ENCODE measurements at places on chromosomes 3 and 15.

DNA sequence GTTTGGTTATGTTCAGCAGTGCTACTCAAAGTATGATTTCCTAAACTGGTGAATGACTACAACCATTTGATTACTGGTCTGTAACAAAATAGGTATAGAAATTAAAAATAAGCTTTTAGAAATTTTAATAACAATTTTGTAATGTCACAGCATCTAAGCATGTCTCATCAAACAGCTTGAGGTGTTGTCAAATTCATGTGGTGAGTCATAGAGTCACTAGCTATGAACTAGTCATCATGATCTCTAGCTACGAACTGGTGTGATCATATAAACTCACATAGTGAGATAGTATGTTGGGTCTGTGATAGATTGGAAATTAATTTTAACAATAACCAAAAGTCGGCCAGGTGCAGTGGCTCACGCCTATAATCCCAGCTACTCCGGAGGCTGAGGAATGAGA is 213.9 kb upstream of the RBMS3 start:
- DNase-seq: no peak

- DNase-seq: no peak
These were observed 206.5 kb downstream of the CBLB start for GRCh38 chr3:105662306-105662705.

- DNase-seq: no peak
These were observed 379.5 kb upstream of the ATP10A start for GRCh38 chr15:26242565-26243071.

DNA sequence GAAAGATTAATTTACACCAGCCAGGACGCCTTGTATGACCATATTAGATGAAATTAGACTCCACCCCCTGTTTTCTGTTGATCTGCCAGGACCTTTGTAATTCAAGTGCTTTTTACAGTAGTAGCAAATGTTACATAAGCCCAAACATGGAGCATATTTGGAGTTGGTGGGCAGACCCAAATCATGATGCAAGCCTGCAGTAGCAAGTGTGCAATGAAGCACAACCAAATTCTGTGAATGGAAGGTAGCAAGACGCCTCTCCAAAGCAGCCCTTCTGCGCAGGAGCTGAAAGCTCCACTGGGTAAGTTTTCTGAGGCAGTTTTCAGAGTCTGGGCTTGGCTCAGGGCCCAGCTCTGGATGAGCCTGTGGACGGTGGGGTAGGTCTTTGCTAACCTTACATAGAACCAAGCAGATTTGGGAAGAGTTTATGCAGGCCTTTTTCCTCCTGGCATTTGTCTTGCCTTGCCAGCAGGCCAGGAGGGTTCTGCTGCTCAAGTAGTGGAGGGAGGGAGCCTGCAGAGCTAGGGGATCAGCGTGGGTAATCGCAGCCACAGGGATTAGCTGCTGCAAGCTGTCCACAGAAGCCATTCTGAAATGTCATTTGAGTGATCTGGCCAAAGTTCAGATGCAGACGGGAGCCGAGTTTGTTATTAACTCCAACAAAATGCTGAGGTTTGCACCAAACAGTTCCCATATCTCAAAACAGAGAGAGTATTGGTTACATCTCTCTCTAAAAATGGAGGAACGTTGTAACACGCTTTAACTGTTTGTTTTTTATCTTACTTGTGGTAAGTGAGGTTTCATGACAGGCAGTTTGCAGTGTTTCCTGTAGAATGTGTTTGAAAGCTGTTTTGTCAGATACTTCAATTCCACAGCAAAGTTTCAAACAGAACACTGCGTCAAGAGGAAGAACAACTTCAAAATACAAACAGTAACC is 55.4 kb downstream of the PSMD6 start:
- no peak for DNase-seq

- DNase-seq: peak; percentile 68
These were observed 957 bp downstream of the ADCY5 start for GRCh38 chr3:123447749-123448517.

- no peak for DNase-seq
These were observed 14.1 kb downstream of the CMTM6 start for GRCh38 chr3:32488474-32489008.

GRCh38 chr3:16146015-16146730 is 28.3 kb upstream of the GALNT15 start:
- DNase-seq: no peak

GRCh38 chr3:188567478-188568195 is 413.7 kb downstream of the LPP start:
- DNase-seq: no peak

Data from stimulated activated CD8-positive, alpha-beta memory T cell treated with anti-CD3 and anti-CD28 coated beads, Interleukin-4, amount 100 ng/mL, for 48 hours (primary cell).